NCI-H146 (cell line): ENCODE measurements at places on chromosomes 2 and 18.
A peak's percentile ranks its signal among the peaks of the same experiment; 100 is the strongest.

DNA sequence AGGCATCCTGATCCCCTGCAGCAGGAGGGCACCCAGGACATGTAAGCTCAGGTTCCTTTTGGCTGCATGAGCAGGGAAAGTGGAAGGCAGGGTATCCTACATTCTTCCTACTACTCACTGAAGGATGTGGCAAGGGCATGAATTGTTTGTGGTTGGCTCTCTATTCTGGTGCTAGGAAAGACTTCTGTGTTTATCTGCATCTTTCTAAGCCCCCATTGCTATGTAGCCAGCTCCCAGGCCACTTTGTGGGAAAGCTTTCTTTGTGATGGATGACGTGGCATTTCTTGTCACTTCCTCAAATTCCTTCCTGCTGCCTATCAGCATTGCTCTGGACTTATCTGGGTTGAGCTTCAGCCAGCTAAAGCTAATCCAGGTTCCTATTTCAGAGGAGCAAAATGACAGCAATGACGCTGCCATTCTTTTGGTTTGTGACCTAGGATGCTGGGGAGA lies 46.2 kb downstream of the MEIS1 start:
- no peak for DNase-seq

- no peak for DNase-seq
These were observed 32.4 kb downstream of the TTLL4 start for GRCh38 chr2:218743068-218743467.

DNA sequence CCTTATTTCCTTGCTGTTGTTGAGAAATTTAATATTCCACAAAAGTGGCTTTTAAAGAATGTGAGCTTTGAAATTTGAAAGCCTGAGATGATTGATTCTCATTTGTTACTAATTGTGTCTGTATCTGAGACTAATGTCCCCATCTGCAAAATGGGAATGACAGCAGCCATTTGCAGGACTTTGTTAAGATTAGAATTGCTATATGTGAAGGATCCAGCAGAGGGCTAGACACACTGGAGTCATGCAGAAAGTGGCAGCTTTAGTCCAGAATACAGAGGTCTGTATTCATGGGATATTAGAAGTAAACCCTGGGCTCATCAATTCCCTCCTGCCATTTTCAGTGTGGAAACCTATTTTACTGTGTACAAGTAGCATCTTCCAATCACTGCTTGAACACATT lies 296.5 kb upstream of the GYPC start:
- no peak for DNase-seq

- DNase-seq, result no peak
These were observed 9.1 kb upstream of the SAP130 start for GRCh38 chr2:128036748-128037607.

DNA sequence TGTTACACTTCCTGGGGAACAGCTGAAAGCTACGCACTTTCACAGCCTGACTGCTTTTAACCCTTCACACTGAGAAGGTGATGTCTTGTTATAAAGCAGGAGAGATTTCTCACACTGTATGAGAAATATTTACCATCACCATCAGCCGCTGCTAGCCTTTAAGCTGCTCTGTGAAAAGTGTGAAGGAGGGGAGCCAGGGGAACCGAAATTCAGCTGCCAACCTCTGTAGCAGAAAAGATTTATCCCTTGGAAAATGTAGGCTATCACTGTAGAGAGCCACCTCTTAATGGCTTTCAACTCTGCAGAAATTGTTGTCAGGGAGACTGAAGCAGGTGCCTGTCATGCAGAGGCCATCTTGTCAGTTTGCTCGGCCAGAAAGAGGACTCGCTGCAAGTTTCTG lies 145.3 kb downstream of the SP3 start:
- DNase-seq, result peak; percentile 9

GRCh38 chr2:148531669-148532428 lies 112.7 kb upstream of the EPC2 start:
- DNase-seq, result no peak

DNA sequence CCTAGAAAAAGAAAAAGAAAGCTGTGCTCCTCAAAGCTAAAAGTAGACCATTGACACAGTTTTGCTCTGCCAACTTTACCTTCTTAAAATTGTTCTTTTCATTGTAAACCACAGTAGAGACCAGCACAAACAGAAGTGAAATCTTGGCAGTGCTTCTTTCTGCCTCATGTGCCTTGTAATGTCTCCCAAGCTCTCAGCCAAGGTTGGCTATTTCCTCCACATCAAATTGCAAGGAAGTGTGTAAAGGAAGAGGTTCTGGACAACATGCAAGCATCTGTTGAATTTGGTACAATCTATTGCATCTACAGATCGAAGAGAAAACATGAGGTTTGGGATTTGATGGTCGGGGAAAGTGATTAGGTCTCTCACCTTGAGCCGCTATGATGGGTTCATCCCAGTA lies 83.3 kb upstream of the PNPT1 start:
- DNase-seq, result no peak

DNA sequence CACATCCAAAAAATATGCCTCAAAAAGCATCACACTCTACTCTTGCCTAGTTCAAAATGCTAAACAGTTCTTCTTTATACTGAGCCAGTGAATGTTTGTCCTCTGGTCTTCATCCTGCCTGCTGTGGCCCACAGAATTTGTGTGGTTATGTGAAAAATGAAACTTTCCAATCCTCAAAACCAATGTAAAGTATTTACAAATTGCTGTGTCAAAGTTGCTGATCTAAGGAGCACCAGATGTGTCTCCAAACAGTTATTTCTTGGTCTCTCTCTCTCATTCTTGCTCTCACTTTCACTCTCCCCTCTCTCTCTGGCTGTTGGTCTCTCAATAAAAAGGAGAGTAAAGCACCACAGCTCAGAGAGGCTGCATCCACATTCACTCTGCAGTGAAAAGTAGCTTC lies 23.0 kb downstream of the EPHA4 start:
- DNase-seq, result no peak

- DNase-seq, result no peak
These were observed 66.4 kb downstream of the ZNF516 start for GRCh38 chr18:76428396-76429261.

DNA sequence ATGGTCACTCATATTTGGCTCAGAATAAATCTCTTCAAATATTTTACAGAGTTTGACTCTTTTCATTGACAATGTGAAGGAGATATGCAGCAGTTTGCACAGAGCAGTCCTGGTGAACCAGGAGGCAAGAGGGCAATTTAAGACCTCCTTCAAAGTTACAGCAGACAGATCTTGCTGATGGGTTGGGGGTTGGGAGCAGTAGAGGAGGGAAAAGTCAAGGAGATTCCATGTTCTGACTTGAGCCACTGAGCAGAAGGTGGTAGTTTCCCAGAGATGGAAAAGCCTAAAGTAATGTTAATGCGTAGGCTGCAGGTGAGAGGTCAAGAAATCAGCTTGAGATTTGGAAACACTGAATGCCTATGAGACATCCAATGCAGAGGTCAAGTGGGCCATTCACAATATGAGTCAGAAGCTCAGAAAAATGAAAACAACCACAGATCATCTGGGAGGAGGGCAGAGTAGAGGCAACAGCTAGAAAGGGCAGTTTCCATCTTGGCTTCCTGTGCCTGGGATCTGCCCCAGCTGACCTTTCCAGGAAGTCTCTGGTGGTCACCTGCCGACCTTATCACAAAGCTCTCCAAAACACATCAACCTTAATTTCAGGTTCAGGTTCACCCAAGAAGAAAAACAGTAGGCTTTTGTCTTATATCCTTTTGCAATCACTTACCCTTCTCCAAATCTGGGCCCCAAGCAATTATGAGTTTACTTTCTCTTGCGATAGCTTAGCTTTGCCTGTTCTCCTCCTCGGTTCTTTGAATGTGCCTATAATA lies 197.5 kb upstream of the ARL4C start:
- DNase-seq, result no peak

GRCh38 chr2:19753314-19753713 lies 148.5 kb downstream of the TTC32 start:
- no peak for DNase-seq

- DNase-seq, result no peak
These were observed 35.3 kb downstream of the MAP4K4 start for GRCh38 chr2:101732773-101733256.

- no peak for DNase-seq
These were observed 229.2 kb downstream of the BCL2 start for GRCh38 chr18:63090334-63090733.

- no peak for DNase-seq
These were observed 29.9 kb downstream of the LIPG start for GRCh38 chr18:49591775-49592174.

DNA sequence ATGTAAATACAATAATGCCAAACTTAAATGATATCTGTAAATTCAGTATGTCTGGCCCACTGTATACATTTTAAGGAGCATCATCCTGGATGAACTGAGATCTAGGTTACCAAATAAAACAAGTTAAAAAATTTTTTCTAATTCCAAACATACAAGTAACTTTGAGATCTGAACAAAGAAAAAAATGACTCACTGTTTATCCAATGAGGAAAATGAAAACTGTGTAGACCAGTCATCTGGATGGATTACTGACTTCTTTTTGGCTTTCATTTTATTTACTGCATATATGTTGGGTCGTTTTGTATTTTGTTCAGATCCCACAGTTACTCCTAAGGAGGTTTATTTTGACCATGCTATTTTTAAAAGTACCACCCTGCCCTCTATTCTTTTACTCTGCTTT lies 189.8 kb downstream of the RBM43 start:
- no peak for DNase-seq

GRCh38 chr2:157184161-157184895 lies 73.2 kb upstream of the GALNT5 start:
- DNase-seq, result no peak

DNA sequence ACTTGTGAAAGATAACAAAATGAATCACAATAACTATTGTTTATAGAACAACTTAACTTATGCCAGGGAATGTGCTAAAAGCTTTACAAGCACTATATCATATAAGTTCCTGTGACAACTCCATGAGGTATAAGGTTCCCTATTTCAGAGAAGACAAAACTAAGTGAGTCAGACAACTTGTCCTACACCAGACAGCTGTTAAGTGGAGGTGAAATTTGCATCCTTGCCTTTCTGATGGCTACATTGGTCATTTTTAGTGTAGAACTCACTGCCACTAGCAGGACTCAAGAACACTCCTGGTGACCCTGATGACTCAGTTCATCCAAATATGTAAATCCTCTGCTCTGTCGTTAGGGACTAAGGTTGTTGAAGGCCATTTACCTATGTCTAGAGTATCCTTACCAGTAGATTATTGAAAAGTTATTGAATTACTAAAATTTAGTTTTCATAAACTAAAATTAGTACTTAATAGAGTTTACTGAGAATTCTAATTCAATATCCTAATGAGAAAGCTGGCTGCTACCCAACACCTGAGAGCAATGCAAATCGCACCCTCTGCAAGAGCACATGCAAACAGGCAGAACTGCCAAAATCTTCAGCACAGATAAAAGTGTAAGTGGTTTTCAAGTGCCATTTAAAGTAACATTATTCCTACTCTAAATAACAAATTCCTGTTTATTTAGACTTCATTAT lies 636.2 kb downstream of the NRXN1 start:
- no peak for DNase-seq

DNA sequence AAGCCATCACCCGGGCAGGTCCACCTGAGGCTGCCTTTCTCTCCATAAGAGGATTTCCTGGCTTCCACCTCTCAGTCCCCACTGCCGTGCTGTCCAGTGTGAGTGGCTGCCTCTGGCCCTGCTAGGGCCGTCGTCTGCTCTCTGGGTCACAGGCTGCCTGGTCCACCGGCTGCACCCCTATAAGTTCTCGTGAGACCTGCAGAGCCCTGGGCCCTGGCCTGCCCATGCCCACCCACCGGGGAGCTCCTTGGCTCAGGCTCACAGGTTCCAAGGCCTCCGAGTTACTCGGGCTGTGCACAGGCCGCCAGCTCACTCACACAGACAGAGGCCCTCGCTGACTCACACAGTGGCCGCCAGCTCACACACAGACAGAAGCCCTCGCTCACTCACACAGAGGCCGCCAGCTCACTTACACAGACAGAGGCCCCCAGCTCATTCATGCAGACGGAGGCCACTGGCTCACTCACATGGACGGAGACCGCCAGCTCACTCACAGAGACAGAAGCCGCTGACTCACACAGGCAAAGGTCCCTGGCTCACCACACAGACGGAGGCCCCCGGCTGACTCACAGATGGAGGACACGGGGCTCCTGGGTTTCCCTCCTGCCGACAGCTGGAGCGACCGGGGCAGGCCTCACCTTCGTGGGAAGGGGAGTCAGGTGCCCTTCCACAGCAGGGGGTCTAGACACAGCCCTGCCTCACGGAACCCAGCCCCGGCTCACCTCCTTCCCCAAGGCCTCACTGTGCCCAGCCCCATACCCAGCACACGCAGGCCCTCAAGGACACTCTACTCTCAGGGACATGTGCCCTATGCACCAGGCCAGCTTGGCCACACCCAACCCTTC lies 334.1 kb upstream of the MYT1L start:
- DNase-seq, result no peak

DNA sequence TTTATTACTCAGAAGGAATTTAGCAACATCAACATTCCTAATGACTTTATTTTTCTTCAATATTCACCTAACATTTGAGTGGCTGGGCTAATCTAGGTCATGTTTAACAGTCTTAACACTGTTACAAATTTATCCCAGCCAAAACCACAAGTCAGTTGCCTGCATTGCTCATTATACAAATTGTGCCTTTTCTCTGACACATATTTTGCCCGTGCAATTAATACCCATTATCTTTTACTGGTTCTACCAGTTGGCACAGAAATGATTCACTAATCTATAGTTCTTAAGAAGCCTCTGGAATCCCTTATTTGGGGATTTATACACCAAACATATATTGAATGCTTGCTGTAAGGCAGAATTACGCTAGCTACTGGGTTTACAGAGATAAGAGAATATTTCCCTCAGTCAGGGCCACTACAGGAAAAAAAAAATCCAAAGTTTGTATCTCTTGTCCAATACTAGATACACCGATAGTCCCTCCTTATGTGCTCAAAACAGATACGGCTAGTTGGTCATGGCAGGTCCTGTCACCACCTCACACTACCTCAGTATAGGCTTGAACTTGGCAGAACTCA lies 46.3 kb downstream of the ZCCHC2 start:
- DNase-seq, result no peak

- no peak for DNase-seq
These were observed 59.0 kb downstream of the RASGRP3 start for GRCh38 chr2:33535421-33535820.

- DNase-seq, result no peak
These were observed 808 bp upstream of the SERPINB11 start for GRCh38 chr18:63701952-63702351.

- DNase-seq, result no peak
These were observed 118.6 kb upstream of the EML6 start for GRCh38 chr2:54604871-54605270.

DNA sequence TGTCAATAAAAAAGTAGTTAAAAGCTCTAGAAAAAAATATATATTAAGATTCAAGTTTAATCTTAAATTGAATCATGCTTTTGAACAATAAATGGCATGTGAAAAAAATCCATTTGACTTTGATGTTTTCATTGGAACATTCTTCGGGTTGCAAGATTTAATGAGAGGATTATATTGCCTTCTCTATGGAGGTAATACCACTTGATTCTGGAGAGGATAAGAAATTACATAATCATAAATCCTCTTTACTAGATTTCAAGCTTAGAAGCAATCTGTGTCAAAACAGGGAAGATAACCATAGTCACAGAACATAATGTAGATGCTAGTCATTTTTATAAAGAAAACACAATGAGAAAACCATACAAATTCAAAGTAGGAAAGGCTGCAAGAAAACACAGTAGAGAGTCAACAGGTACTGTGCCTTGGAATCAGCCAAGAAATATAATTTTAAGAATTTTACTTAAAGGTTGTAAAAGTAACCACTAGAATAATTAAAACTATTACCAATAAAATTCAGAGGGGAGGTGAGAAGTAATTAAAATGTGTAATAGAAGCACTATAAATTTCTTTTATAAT lies 18.7 kb upstream of the MAPRE2 start:
- no peak for DNase-seq
